ENCODE measurements at places on chromosomes 12 and 14.

GRCh38 chr12:76586764-76587395 is 27.3 kb upstream of the OSBPL8 start:
- DNase-seq: no peak

- DNase-seq: no peak
Measured at GRCh38 chr12:44979918-44980317, 71.0 kb downstream of the DBX2 start.

DNA sequence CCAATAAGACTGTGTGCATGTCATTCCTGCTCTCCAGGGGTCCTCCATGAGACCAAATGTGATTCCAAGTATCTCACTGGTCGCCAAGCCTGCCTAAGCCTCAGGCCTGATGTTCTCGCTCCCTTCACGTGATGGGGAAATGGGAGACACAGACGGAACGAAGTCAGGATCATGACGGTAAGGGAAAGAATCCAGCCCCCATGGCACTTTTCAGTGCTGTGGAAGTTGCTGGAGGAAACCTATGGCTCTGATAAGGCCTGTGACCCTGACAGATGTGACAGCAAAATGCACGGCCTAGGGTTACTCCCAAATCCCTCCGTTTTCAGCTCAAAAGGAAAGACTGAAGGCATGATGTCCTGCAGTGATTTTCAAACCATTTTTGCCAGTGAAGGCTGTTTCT is 184.9 kb downstream of the CALM1 start:
- no peak for DNase-seq

GRCh38 chr12:82069931-82070514 is 288.2 kb downstream of the CCDC59 start:
- DNase-seq: no peak

DNA sequence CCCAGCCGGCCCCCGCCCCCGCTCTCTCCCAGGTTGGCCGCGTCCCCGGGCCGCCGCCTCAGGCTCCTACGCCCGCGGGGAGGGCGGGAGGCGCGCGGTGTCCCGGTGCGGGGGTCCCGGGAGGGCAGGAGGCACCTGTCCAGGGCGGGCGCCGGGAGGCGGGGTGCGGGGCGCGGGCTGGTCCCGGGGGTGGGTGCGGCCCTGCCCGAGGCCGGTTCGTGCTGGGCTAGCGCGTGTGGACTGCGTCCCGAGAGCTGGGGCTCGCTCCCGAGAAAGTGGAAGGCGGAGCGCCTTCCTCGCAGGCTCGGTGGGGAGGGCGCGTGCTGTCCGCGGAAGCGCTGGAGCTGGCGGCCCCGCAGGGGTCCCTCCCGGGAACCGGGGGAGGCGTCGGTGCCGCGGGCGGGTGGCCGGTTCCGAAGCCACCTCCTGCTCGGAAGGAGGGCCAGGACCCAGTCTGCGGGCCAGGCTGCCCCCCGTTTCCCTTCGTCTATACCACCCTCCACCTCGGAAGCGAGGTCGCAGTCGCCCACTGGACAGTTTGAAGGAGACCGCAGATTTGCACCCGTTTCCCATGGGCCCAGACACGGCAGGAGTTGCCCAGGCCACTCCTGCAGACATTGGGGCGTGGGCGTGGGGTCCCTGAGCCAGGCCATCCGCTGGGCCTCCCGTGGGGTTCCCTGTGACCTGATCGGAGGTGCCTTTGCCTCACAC is 636 bp downstream of the ZFYVE21 start:
- DNase-seq: no peak

GRCh38 chr12:48882315-48882687 is 16.6 kb upstream of the RND1 start:
- DNase-seq: peak; percentile 60

GRCh38 chr14:69395929-69396328 is 2.2 kb downstream of the ERH start:
- DNase-seq: no peak

DNA sequence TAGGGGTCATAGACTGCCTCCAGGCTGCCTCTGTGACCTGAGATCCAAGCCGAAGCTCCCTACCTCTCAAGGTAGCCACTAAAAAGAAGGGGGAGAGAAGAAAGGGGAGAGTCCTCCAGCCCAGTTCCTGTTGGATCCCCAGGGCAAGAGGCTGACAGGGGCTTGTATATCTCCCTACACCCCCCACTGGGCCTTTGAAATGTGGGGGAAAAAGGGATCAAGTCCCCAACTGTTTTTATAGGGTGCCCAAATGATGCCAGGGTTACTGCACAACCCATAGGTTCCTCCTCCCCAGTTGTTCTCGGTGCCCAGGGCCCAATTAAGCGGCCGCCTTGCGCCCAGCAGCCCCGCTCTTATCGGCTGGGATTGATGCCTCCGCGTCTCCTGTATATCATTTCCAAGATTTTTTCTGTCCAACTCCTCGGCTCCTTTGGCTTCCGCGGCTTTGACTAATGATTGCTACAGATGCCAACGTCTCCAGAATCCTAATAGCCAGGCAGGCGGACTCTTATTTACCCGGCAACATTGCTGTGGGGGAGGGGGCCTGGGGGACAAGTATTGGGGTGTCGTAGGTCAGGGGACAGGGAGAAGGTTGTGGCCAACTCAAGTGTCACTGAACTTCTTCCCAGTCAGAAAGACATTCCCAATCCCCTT is 7.6 kb upstream of the HOXC4 start:
- DNase-seq: no peak

GRCh38 chr12:108616941-108617858 is 16.5 kb downstream of the SELPLG start:
- DNase-seq: no peak

GRCh38 chr14:104277416-104278213 is 139.2 kb downstream of the KIF26A start:
- DNase-seq: peak; percentile 37

GRCh38 chr14:96139879-96140278 is 64.8 kb upstream of the BDKRB2 start:
- DNase-seq: no peak

GRCh38 chr12:74980510-74980909 is 229.1 kb downstream of the KCNC2 start:
- no peak for DNase-seq

DNA sequence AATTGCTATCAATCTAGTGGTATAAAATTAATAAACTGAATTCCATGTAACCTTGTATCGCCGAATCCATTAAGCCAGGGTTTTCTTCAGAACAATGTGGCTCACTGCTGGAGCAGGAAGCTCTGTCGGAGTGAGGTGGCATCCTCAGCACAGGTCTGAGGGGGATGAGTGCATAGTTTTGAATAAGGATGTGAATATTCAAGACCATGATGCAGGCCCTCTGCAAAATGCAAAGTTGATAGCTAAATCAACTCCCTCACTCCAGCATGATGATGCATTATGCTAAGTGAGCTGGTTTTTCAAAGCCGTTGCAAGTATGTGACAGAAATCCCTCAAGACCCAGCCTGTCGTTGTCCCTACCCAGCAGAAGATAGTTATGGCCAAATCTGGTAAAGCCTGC is 53.0 kb downstream of the TRIM9 start:
- DNase-seq: no peak

- no peak for DNase-seq
Measured at GRCh38 chr12:59240048-59240447, 319.7 kb upstream of the LRIG3 start.

GRCh38 chr14:94045101-94045500 is 19.0 kb downstream of the OTUB2 start:
- no peak for DNase-seq

GRCh38 chr12:130075497-130076076 is 86.7 kb upstream of the FZD10 start:
- DNase-seq: no peak

- DNase-seq: no peak
Measured at GRCh38 chr12:48999371-49000131, at the start of gene DDN. Gene DDN, minus strand, starts transcription at chr12:48999375. Its CDS starts 88 bp downstream, at chr12:48999287.

DNA sequence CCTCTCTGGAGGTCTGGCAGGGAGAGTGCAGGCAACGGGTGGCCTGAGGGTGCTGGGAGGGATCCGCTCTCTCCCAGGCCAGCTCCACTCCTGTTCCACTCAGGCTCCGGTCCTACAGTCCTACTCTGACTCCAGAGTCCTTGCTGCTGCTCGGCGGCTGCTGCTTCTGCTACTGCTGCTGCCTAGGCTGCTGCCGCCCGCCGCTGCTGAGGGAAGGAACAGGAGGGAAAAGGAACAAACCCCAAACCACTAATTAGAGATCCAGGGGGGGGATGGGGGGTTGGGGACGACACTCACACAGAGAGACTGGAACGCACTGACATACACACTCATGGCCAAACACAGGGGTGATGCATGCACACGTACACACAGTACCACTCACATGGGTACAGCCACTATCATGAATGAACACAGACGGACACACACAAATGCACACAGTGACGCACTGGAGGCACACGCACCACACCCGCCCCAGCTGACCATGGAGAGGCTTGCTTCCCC is at the start of gene SP7:
Gene SP7, minus strand, starts transcription at position 174 of the 501 bp plus-strand sequence. CDS start 708 bp downstream, outside the sequence.
- no peak for DNase-seq

DNA sequence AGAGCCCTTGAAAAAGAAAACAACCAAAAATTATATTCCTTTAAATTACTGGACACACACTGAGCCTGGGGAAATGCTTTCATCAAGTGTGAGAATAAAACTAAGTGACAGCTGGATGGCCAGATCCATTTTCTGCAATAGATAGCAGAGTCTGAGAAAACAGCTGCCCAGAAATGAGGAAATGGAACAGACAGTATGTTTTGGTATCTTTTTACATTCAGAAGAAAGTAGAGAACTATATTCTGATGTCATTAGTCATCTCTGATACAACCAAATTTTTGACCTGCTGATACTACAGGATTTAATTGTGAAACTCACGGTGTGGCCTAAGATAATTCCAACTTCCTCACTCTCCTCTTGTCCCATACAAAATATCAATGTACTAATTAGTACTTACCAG is 78.2 kb downstream of the HMGA2 start:
- no peak for DNase-seq

- DNase-seq: no peak
Measured at GRCh38 chr14:101875041-101875726, 89.2 kb upstream of the DYNC1H1 start.

GRCh38 chr12:45324391-45324790 is 108.5 kb downstream of the ANO6 start:
- no peak for DNase-seq

All from right forelimb (tissue), 1 donor.